ENCODE measurements at places on chromosomes 7 and 10. TPM values are rescaled to one million over a fixed set of nuclear protein-coding genes. Genes with fewer than 3 reads are reported as not detected.

DNA sequence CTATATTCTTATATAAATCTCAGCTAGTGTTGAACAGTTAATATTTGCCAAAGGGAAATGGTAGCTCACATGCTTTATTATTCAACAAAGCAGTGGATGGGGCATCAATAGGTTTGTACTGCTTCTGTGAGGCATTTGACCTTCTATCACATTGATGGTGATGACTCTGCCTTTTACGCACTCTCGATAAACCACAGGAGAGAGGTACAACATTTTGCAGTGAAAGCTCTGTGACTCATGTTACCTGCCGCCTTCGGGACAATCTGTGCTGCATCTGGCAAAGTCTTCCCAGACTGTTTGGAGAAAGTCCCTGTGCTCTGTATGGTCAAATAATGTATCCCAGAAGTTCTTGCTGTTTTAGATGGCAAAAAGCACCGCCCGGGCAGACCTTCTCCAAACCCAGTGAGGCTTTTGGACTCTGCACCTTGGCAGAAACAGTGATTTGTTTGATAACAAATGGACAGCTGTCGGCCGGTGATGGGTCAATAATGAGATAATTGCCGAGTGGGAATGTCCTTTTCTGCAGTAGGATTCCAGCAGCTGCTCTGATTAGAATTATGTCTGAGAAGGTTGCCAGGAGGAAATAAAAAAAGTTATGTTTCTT, 61.0 kb downstream of the PLPP4 start:
- DNase-seq: no peak
- H3K27me3 ChIP-seq: no peaks in the 10 kb centered on the region
- H3K4me3 ChIP-seq: no peak overlapping the region
- no peaks in the 10 kb centered on the region for H3K4me1 ChIP-seq

DNA sequence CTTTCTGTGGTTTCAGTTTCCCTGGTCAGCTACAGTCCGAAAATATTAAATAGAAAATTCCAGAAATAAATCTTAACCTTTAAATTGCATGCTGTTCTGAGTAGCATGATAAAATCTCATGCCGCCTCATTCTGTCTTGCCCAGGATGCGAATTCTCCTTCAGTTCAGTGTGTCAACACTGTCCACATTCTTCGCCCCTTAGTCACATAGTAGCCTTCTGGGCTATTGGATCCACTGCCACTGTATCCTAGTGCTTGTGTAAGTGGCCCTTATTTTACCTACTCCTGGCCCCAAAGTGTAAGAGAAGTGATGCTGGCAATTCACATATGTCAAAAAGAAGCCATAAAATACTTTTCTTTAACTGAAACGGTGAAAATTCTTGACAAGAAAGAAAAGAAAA, 129.6 kb downstream of the ZWINT start:
- no peaks in the 10 kb centered on the region for H3K4me1 ChIP-seq
- no peaks in the 10 kb centered on the region for H3K27me3 ChIP-seq
- no peak overlapping the region for H3K27ac ChIP-seq
- DNase-seq: no peak
- H3K4me3 ChIP-seq: no peak overlapping the region

TMEM270 gene
- not detected for total RNA-seq

CYP51A1 gene
- 88.0 TPM for total RNA-seq

CFAP43 gene
- total RNA-seq: 1.2 TPM

DNA sequence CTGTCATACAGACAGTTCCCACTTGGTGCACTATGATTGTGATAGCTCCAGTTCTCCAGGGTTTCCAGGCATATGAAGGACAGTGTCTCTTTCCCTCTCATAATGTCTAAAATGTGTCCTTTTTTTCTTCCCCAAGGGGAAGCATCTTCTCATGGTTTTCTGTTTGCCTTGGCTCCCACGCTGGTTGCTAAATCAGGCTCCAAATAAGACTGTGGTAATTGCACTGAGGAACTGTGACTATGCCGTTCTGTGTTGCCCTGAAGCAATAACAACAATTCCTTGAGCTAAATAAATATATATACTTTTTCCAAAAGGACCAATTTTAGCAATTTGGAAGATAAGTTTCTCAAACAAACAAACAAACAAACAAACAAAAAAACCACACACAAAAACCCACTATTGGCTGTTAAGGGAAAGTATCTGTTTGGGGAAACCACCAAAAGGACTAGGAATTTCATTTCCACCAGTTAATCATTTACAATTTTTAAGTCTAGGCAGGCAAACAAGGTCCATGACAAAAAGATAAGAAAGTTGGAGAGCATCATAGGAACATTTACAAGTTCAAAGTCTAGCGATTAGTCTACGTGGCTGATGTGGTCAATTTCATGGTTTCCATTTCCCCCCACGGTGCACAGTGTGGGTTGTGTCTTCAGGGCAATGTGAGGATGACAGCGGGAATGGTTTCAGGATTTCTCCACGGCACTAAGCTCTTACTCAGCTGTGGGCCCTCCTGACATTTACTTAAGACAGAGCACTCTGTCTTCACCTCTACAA, 62.4 kb downstream of the THNSL1 start:
- no peak overlapping the region for H3K4me3 ChIP-seq
- no peaks in the 10 kb centered on the region for H3K36me3 ChIP-seq
- no peak overlapping the region for H3K27ac ChIP-seq
- DNase-seq: no peak

OR2A12 gene
- total RNA-seq: not detected

DNA sequence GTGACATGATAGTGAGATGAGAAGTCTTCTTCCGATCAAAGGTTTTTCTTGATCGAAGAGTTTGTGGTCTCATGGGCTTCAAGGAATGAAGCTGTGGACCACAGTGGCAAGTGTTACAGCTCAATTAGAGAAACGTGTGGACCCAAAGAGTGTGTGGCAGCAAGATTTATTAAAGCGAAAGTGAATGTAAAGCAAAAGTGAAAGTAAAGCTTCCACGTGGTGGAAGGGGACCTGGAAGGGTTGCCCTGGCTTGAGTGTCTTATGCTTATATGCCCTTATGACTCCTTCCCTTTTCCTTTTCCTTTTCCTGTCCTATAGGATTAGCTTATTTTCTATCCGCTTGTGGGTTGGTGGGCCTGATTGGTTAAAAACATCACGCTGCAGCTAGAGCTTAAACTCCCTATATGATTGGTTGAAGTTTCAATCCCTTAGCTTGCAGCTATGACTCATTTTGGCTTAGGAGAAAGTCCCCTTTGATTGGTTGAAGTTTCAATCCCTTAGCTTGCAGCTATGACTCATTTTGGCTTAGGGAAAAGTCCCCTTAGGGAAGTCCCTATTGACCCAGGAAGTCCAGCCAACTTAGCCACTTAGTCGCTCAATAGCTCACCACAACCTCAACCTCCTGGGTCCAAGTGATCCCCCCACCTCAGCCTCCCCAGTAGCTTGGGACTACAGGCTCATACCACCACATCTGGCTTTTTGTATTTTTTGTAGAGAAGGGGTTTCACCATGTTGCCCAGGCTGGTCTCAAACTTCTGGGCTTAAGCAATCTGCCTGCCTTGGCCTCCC, 34.7 kb downstream of the MRPS24 start:
- H3K36me3 ChIP-seq: no peaks in the 10 kb centered on the region
- peak overlapping the region; percentile 26 for H3K4me3 ChIP-seq
- no peak overlapping the region for H3K27ac ChIP-seq
- H3K27me3 ChIP-seq: no peaks in the 10 kb centered on the region

- no peaks in the 10 kb centered on the region for H3K27me3 ChIP-seq
- peaks cover 4% of the 10 kb centered on the region for H3K4me1 ChIP-seq
- H3K4me3 ChIP-seq: no peak overlapping the region
- H3K27ac ChIP-seq: no peak overlapping the region
- DNase-seq: no peak
Observed at GRCh38 chr7:85074016-85074415, 112.8 kb downstream of the SEMA3D start.

GRCh38 chr7:2700141-2700850, 12.3 kb downstream of the AMZ1 start:
- no peak for DNase-seq
- H3K4me1 ChIP-seq: no peaks in the 10 kb centered on the region
- H3K36me3 ChIP-seq: no peaks in the 10 kb centered on the region
- H3K4me3 ChIP-seq: no peak overlapping the region

DNA sequence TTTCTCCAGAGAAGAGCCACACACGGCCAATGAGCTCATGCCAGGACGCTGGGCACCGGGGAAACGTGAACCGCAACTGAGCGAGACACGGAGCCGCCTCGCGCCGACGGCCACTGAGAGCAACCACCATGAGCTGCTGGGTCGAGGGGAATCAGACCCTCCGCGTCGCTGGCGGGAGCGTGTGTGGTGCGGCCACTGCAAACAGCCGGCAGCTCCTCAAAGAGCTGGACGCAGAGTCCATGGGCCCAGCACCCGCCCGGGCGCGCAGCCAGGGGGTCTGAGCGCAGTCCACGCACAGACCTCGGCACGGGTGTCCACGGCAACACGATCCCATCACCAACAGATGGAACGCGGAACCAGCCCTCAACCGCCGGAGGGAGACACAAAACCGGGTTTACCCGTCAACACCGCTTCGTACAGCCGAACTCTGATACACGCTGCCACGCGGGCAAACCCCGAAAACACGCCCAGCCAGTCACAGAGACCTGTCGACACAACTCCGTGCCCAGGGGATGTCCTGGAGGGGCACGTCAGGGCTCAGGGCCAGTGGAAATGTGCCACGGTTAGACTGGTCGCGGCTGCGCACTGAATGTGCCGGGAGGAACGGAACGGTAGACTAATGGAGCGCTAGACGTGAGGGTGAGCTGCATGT, 147.1 kb downstream of the ELFN1 start:
- no peak overlapping the region for H3K27ac ChIP-seq
- no peaks in the 10 kb centered on the region for H3K36me3 ChIP-seq
- no peaks in the 10 kb centered on the region for H3K27me3 ChIP-seq
- H3K4me3 ChIP-seq: no peak overlapping the region
- DNase-seq: no peak

- DNase-seq: no peak
- no peaks in the 10 kb centered on the region for H3K36me3 ChIP-seq
- no peak overlapping the region for H3K27ac ChIP-seq
- H3K27me3 ChIP-seq: no peaks in the 10 kb centered on the region
- no peak overlapping the region for H3K4me3 ChIP-seq
Observed at GRCh38 chr7:137146012-137146455, 197.5 kb downstream of the PTN start.

GRCh38 chr10:120453886-120454285, 3.1 kb upstream of the PLPP4 start:
- H3K4me3 ChIP-seq: no peak overlapping the region
- peaks cover 34% of the 10 kb centered on the region for H3K27me3 ChIP-seq
- no peak for DNase-seq
- H3K4me1 ChIP-seq: peaks cover 19% of the 10 kb centered on the region
- no peak overlapping the region for H3K27ac ChIP-seq

HOXA6 gene
- total RNA-seq: 9.3 TPM

GRCh38 chr7:51246258-51247245, 70.1 kb downstream of the COBL start:
- no peaks in the 10 kb centered on the region for H3K36me3 ChIP-seq
- no peak overlapping the region for H3K4me3 ChIP-seq
- DNase-seq: no peak
- no peaks in the 10 kb centered on the region for H3K27me3 ChIP-seq
- no peak overlapping the region for H3K27ac ChIP-seq

- H3K36me3 ChIP-seq: no peaks in the 10 kb centered on the region
- DNase-seq: no peak
- H3K27ac ChIP-seq: no peak overlapping the region
- no peaks in the 10 kb centered on the region for H3K4me1 ChIP-seq
Observed at GRCh38 chr10:133217800-133218589, 12.0 kb upstream of the UTF1 start.

DNA sequence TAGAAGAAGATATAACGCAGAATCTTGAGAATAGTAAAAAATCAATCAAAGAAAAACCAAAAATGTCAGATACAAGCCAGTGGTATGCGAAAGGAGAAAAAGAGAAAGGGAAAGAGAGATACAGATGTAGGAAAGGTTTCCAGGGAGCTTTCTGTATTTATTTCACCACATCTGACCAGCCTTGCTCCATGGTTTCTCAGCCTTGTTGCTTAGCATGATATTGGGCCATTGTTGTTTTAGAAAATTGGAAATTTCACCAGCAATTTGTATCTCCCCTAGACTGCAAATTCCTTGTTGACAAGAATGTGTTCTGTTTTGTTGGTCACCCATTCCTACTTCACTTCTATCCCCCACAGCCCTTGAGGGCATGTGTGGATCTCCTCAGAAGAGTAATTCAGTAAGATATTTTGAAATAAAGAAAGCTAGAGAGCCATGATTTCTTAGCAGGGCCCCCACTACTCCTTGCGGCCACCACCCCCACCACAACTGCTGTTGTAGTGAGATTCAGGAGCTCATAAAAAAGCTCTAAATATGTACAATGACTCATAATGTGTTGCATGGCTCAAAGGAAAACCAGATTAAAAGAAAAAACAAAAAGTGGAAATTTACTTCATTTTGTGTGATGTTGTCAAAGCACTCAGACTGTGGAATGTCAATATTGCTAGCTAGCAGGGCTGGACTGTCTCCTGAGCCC, 138.7 kb downstream of the CHRM2 start:
- H3K27ac ChIP-seq: no peak overlapping the region
- DNase-seq: no peak
- no peaks in the 10 kb centered on the region for H3K36me3 ChIP-seq
- no peak overlapping the region for H3K4me3 ChIP-seq
- H3K4me1 ChIP-seq: no peaks in the 10 kb centered on the region

ATAD1 gene
- total RNA-seq: 31.4 TPM

GIMAP5 gene
- total RNA-seq: 6.0 TPM

IMPDH1 gene
- total RNA-seq: 43.1 TPM

DNA sequence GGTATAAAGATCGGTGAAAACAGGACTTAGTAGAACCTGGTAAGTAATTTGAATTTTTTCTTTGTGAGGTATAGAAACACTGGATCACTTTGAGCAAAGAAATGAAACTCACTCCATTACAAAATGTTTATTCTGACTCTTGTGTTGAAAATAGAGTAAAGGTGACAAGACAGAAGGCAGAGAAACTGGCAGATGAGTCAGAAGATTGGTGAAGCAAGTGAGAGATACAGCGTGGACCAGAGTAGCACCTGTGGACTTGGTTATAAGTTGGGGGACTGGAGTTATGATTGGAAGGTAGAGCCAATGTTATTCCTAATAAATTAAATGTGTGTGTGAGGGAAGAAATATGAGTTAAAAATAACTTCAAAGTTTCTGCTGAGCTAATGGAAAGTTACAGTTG, 620.9 kb downstream of the ZWINT start:
- H3K27me3 ChIP-seq: no peaks in the 10 kb centered on the region
- H3K4me1 ChIP-seq: no peaks in the 10 kb centered on the region
- no peak overlapping the region for H3K4me3 ChIP-seq
- no peak overlapping the region for H3K27ac ChIP-seq

- DNase-seq: no peak
- H3K4me1 ChIP-seq: no peaks in the 10 kb centered on the region
- peaks cover 10% of the 10 kb centered on the region for H3K27me3 ChIP-seq
- H3K4me3 ChIP-seq: no peak overlapping the region
Observed at GRCh38 chr7:94060752-94061151, 56.6 kb upstream of the BET1 start.
